Stomach (tissue), 19 donors: ENCODE measurements at places on chromosomes 6 and 20. TPM values are rescaled to one million over a fixed set of nuclear protein-coding genes. Genes with fewer than 3 reads are reported as not detected.

The PRSS16 gene
- 18.5 TPM for polyA plus RNA-seq

The VIP gene
- polyA plus RNA-seq = 13.4 TPM

The GPR31 gene
- not detected for polyA plus RNA-seq

The HLA-DRB5 gene
- polyA plus RNA-seq = not detected

The RIMS1 gene
- polyA plus RNA-seq = 1.2 TPM

The SLC17A1 gene
- not detected for polyA plus RNA-seq

The SUN5 gene
- polyA plus RNA-seq = not detected

The DLK2 gene
- polyA plus RNA-seq = not detected

The BIRC7 gene
- not detected for polyA plus RNA-seq

The DBNDD2 gene
- 90.7 TPM for polyA plus RNA-seq

The MOXD1 gene
- polyA plus RNA-seq = 3.4 TPM

The RNF39 gene
- 2.4 TPM for polyA plus RNA-seq

The CYP24A1 gene
- polyA plus RNA-seq = 1.2 TPM

The GRM4 gene
- polyA plus RNA-seq = not detected

The OR2B6 gene
- not detected for polyA plus RNA-seq

The ATAT1 gene
- 5.3 TPM for polyA plus RNA-seq

The TULP4 gene
- 7.9 TPM for polyA plus RNA-seq

The HMGN3 gene
- polyA plus RNA-seq = 109 TPM

The PNPLA1 gene
- polyA plus RNA-seq = 0.38 TPM

The LBP gene
- not detected for polyA plus RNA-seq

The SOX4 gene
- polyA plus RNA-seq = 21.3 TPM

The PGC gene
- 48,206 TPM for polyA plus RNA-seq

The FILIP1 gene
- 1.8 TPM for polyA plus RNA-seq

The PNLDC1 gene
- polyA plus RNA-seq = not detected

The VWA7 gene
- polyA plus RNA-seq = 1.4 TPM

The GFRAL gene
- polyA plus RNA-seq = not detected

The ACSS2 gene
- polyA plus RNA-seq = 120 TPM

The TTK gene
- polyA plus RNA-seq = 3.5 TPM

The YWHAB gene
- 135 TPM for polyA plus RNA-seq

The TULP1 gene
- not detected for polyA plus RNA-seq

The CST5 gene
- 1.0 TPM for polyA plus RNA-seq

The C6orf141 gene
- 9.2 TPM for polyA plus RNA-seq

The SYTL3 gene
- 3.9 TPM for polyA plus RNA-seq

The SLC4A11 gene
- 0.87 TPM for polyA plus RNA-seq

The OR5V1 gene
- not detected for polyA plus RNA-seq

The EPPIN gene
- not detected for polyA plus RNA-seq

The CD109 gene
- 0.31 TPM for polyA plus RNA-seq

The BNIP5 gene
- 3.8 TPM for polyA plus RNA-seq

The PRL gene
- not detected for polyA plus RNA-seq

The SNAP91 gene
- polyA plus RNA-seq = 0.68 TPM

The FAM162B gene
- 2.5 TPM for polyA plus RNA-seq

The DNAH8 gene
- polyA plus RNA-seq = not detected

The MYLK2 gene
- polyA plus RNA-seq = 0.31 TPM
